CD4-positive, alpha-beta T cell treated with Interleukin-4 for 4 hours (primary cell): ENCODE measurements at places on chromosomes 7 and 10.

DNA sequence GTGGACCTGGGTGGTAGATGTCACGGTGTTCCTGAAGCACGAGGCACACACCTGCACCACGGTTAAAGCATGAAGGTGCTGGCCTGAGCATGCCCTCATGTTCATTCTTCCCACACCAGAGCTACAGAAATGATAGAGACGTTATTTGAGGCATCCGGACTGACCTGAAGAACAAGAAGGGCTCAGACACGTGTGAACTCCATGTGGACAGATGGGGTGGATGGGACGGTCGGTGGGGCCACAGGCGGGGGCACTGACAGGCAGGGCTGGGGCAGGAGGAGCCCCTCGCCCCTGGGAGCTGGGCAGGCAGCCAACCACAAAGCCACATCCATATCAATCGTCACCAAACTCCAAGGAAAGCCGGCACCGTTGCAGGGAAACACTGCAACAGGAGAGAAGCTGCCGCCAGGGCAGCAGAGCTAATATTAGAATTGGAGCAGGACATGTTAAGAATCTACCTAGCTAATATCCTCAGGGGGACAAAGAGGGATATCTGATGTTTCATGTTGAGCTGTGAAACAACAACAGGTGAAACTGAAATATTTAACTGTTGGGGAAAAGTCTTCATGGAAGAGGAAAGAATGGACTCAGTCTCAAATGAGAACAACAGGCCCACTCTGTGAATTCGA, 37.8 kb upstream of the DIP2C start:
- no peak for DNase-seq

GRCh38 chr7:133196856-133197612, 55.8 kb upstream of the EXOC4 start:
- no peak for DNase-seq

GRCh38 chr7:114107522-114107921, 188.7 kb upstream of the PPP1R3A start:
- DNase-seq: no peak

- peak; percentile 58 for DNase-seq
Measured at GRCh38 chr7:27784399-27785053, 44.6 kb downstream of the TAX1BP1 start.

GRCh38 chr7:5598261-5598761, 174.7 kb upstream of the TNRC18 start:
- DNase-seq: no peak

- no peak for DNase-seq
Measured at GRCh38 chr7:111554086-111554485, 8.2 kb downstream of the IMMP2L start.

- DNase-seq: no peak
Measured at GRCh38 chr7:49715486-49715885, 58.0 kb upstream of the VWC2 start.

GRCh38 chr10:32454148-32454547, 8.2 kb downstream of the CCDC7 start:
- DNase-seq: no peak

DNA sequence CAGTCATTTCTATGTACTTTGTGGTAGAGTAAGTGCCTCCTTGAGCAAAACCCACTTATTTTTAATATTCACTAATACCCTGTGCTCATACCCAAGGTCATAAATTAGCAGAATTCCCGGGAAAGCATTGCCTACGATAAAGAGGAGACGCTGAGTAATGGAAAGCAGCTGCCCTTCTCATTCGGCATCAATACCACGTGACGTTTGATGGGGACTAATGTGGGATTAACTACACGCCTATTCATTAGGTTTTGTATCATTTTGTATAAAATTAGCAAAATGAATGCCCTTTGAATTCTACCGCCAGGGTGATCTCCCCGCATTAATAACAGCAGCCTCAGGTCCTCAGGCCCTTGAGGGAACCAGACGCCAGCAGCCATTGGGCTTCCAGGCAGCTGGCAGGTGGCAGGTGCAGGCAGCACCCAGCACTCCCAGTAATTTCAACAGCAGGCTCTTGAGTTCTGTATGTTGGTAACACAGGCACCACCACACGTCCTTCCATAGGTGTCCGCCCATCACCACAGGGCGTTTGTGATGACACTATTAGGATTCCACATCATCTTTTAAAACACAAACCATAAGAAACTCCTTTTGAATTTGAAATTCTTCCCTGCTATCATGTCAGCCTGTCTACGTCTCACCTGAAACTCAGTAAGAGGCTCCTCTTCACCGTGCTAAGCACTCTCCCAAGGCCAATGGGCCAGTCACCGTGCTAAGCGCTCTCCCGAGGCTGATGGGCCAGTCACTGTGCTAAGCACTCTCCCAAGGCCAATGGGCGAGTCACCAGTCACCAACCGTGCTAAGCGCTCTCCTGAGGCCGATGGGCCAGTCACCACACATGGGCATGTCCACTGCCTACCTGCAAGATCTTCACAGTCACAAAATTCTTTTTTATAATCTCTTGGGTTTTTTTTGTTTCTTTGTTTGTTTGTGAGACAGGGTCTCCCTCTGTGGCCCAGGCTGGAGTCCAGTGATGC, 509.4 kb downstream of the PTPRN2 start:
- DNase-seq: no peak

DNA sequence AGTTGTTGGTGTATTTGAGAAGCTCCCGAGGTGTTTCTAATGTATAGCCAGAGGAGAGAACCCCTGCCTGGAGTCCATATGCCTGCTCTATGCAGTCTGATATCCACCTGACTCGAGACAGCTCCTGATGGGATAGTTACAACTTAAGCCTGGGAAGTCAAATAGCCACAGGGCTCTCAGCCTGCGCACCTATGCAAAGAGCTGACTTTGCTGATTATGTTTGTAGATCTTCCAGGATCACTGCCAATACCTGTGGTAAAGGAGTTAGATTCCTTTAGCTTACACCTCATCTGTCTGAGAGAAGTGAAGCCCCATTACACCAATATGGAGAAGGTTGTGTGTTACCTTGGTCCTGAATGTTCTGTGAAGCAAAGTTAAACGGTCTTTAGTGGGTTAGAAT, 1063.3 kb downstream of the NRG3 start:
- no peak for DNase-seq

GRCh38 chr10:116771101-116771958, 29.0 kb upstream of the HSPA12A start:
- no peak for DNase-seq

DNA sequence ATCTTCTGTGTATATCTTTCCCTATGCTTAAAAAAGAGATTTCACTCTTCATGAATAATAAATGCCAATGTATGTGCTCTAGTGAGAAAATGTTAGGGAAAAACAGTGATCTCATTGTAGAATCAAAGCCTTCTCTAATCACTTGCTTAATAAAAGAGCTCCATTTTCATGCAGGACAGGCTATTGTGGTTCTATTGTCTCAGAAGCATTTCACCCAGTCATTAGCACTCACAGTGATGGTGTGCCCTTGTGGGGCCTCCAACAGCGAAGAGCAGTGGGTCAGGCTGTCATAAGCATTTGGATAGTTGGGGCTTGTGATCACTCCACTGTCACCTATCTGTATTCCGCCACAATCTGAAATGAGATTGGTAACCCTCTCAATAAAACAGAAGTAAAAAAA, 83.9 kb upstream of the RSU1 start:
- no peak for DNase-seq

DNA sequence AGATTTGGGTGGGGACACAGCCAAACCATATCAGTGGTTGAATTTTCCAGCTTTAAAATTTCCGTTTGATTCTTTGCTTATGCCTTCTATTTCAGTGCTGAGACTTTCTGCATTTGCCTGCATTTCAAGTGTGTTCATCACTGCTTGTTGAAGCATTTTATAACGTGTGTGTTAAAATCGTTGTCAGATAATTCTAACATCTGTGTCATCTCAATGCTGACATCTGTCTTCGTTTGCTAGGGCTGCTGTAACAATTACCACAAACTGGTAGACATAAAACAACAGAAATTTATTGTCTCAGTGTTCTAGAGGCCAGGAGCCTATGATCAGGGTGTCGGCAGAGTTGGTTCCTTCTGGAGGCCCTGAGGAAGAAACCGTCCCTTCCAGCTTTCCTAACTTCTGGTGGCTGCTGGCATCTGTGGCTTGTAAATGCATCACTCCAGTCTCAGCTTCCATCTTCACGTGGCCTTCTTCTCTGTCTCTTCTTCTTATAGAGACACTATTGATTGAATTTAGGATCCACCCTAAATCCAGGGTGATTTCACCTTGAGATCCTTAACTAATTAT, 71.1 kb upstream of the SDK1 start:
- no peak for DNase-seq

DNA sequence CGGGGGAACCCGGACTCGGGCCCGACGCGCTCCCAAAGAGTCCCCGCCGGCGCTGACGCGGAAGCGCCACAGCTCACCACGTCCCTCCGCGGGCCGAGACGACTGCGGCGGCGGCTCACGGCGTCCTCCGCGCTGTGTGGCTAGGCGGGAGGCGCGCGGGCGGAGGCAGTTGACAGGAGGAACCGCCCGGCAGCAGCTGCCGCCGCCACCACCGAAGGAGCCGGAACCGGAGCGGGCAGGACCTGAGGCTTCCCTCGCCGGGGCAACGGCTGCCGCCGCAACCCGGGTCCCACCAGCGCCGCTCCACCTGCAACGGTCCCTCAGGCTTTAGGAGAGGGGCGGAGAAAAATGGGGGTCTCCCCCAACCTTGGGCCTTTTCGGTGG, 334 bp downstream of the ZNF800 start:
- DNase-seq: peak; percentile 60

- DNase-seq: peak; percentile 82
Measured at GRCh38 chr7:618539-619367, 99.1 kb upstream of the PDGFA start.

DNA sequence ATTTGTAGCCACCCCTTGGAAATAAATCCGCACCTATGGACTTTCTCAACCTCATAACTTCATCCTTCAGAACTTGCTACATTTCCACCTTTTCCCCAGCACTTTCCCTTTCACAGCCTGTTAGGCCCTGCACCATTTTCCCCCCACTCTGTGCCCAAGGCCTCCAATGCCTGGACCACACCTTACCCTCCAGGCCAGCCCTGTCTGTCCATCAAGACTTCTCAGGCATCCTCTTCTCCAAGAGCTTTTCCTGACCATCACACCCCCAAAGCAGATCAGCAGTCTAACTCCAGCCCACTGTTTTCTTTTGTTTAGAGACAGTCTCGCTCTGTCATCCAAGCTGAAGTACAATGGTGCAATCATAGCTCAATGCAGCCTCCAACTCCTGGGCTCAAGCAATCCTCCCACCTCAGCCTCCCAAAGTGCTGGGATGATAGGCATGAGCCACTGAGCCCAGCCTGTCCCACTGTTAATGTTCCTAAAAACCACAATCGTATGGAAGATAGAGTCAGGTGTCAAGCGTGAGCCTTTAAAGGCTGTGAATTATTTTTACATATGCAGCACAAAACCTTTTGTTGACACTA, 116.8 kb downstream of the PARD3 start:
- no peak for DNase-seq

DNA sequence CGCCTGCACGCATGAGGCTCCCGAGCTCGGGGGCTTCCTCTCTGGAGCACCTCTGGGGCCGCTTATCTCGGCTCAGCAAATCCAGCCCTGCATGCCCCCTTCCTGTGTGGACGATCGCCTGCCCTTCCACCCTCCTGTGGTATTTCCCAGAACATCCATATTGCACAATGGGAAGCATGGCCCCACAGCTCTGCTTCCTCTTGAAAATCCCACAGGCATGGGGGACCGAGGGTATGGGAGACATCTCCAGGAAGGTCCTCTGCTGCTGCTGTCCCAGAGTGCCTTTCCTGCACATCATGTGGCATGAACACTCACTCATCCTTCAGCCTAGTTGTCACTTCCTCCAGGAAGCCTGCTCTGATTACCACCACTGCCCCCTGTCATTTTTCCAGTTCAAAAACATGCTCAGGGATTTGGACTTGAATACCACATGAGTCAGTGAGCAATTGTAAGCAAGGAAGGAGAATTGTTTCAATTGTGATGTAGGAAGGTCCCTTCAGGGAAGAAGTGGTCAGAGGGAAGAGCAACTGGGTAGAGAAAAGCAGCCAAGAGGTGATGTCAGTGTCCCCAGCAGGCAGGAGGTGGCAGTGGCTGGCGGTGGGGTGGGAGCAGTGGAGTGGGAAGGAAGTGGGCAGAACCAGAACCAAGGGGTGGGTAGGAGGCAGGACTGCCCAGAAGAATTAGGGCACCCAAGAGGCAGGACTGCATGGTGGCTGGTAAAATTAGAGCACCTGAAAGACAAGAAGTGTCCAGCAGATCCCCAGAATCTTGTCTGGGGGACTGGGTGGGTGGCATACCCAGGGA, 67.5 kb upstream of the ZMIZ1 start:
- DNase-seq: no peak
